ENCODE measurements at places on chromosomes 16 and 17. TPM values are rescaled to one million over a fixed set of nuclear protein-coding genes. Genes with fewer than 3 reads are reported as not detected.

PEX12 gene
- 9.0 TPM for total RNA-seq

LITAFD gene
- total RNA-seq: not detected

GLTPD2 gene
- total RNA-seq: not detected

KLHL10 gene
- total RNA-seq: 3.0 TPM

RPRML gene
- not detected for total RNA-seq

DNA sequence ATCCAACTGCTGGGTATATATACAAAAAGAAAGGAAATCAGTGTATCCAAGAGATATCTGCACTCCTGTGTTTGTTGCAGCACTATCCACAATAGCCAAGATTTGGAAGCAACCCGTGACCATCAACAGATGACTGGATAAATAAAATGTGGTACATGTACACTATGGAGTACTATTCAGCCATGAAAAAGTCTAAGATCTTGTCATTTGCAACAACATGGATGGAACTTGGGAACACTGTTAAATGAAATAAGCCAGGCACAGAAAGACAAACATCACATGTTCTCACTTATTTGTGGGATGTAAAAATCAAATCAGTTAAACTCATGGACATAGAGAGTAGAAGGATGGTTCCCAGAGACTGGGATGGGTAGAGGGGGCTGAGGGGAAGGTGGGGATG, 620.7 kb downstream of the RBFOX1 start:
- no peaks in the 10 kb centered on the region for H3K27me3 ChIP-seq
- no peak overlapping the region for H3K4me3 ChIP-seq
- H3K4me1 ChIP-seq: no peaks in the 10 kb centered on the region

DNA sequence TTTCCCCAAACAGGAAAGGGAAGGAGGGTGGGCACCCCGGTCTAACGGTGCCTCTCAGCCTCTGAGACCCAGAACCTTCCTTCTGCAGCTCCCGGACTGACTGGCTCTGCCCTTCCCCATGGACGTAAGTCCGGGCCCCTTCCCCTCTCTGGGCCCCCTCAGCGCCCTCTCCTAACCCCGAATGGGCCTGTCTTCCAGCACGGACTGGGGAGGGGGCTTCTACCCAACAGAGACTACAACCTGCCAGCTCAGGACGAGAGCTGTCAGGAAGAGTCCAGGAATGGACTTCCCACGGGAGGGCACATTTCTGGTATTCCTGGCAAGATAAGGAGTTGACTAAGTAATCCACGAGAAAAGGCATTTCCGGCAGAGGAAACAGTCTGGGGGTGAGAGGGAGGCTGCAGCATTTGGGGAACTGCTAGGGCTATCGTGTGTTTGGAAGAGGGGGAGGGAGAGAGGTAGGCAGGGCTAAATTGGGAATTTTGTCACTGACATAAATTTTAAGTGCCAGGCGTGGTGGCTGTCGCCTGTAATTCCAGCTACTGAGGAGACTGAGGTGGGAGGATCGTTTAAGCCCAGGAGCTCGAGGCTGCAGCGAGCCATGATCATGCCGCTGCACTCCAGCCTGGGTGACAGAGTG, 12.1 kb upstream of the ALDOA start:
- no peaks in the 10 kb centered on the region for H3K27me3 ChIP-seq
- peak overlapping the region; percentile 55 for H3K27ac ChIP-seq
- peak overlapping the region; percentile 89 for H3K4me3 ChIP-seq
- DNase-seq: no peak
- peaks cover 9% of the 10 kb centered on the region for H3K4me1 ChIP-seq
- H3K36me3 ChIP-seq: no peaks in the 10 kb centered on the region

- H3K27ac ChIP-seq: no peak overlapping the region
- H3K4me3 ChIP-seq: no peak overlapping the region
- no peaks in the 10 kb centered on the region for H3K4me1 ChIP-seq
- peaks cover 5% of the 10 kb centered on the region for H3K36me3 ChIP-seq
- DNase-seq: no peak
- no peaks in the 10 kb centered on the region for H3K27me3 ChIP-seq
Measured at GRCh38 chr16:84043486-84044117, 1.0 kb upstream of the SLC38A8 start.

DNA sequence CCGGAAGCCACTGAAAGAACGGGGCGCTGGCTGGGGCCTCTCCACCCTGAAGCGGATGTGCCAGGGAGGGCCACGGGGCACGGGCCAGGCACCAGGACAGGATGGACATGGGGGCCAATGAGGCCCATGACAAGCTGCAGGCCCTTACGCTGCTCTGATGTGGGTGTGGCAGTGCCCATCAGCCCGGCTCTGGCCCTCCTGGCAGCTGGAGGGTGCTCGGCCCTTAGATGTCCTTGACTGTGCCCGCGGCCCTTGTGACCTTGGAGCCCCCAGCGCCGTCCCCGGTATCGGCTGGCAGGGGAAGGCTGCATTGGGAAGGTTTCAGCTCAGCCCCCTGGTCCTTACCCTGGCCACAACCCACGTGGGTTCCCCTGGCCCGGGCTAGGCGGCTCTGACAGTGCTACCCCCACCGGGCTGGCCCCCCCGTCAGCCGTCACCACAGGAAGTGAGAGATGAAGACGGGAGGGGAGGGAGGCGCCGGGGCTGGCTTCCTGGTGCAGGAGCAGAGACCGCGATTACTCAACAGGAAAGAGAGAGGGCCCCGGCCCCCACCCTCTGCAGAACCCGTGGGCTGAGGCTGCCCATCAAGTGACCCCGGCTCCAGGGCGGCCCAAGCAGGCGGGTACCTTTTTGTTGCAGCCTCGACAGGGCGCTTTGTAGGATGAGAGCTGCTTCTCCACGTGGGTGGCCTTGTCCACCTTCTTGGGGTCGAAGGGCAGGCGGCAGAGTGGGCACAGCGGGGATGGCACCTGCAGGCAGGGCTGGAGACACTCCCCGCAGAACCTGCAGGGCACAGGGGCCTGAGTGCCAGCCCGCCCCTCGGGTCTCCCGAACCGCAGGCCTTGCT, 5.3 kb downstream of the RNF166 start:
- no peaks in the 10 kb centered on the region for H3K27me3 ChIP-seq
- peak; percentile 98 for DNase-seq
- peak overlapping the region; percentile 22 for H3K4me3 ChIP-seq
- H3K4me1 ChIP-seq: peaks cover 45% of the 10 kb centered on the region
- peak overlapping the region; percentile 48 for H3K27ac ChIP-seq

DNA sequence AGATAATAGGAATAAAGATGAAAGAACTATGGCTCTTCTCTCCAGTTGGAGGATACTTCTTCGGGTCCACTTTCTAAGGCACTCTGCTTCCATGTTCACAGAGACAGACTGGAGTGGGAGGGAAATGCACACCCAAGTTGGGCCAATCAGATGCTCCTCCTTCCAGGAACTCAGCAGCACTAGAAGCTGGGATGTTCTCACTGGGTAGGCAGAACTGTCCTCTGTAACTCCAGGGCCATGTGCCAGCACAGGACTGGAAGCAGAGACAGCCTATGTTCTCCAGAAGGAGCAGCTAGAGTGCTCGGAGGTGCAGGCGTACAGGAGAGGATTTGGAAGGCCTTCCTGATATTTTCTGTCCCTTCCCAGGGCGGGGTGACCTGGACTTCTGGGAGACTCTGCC, 49.9 kb upstream of the SREBF1 start:
- DNase-seq: no peak
- no peak overlapping the region for H3K4me3 ChIP-seq
- H3K4me1 ChIP-seq: peaks cover 17% of the 10 kb centered on the region
- no peaks in the 10 kb centered on the region for H3K27me3 ChIP-seq

DNA sequence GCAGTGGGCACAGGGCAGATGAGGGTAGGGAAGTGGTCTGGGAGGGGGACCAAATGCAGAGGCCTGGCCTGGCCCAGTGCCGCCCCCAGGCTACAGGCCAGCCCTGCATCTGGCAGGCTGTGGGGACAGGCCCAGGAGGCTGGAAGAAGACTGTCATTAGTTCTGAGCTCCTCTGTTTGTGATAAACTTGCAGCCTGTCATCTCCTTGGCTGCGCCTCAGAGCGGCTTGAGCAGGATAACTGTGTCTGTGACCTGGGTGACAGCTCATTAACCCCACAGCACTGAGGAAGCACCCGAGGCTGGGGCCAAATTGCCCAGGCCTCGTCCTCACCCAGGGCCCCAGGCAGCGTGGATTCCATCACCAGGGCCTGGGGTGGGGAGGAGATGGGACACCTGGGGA, 23.9 kb downstream of the ABCC3 start:
- no peak for DNase-seq
- H3K4me1 ChIP-seq: peaks cover 35% of the 10 kb centered on the region
- no peaks in the 10 kb centered on the region for H3K27me3 ChIP-seq
- H3K4me3 ChIP-seq: no peak overlapping the region

GRCh38 chr17:80108036-80108971, 6.9 kb downstream of the GAA start:
- no peak overlapping the region for H3K27ac ChIP-seq
- H3K36me3 ChIP-seq: peaks cover 70% of the 10 kb centered on the region
- H3K4me3 ChIP-seq: no peak overlapping the region
- no peaks in the 10 kb centered on the region for H3K27me3 ChIP-seq
- no peaks in the 10 kb centered on the region for H3K4me1 ChIP-seq

- peak overlapping the region; percentile 50 for H3K4me3 ChIP-seq
- H3K27ac ChIP-seq: no peak overlapping the region
- peaks cover 15% of the 10 kb centered on the region for H3K4me1 ChIP-seq
- H3K36me3 ChIP-seq: no peaks in the 10 kb centered on the region
Measured at GRCh38 chr16:89256651-89257254, 39.2 kb downstream of the ZNF778 start.

GRCh38 chr17:78409191-78409928, 30.9 kb downstream of the PGS1 start:
- peaks cover 46% of the 10 kb centered on the region for H3K36me3 ChIP-seq
- peaks cover 40% of the 10 kb centered on the region for H3K4me1 ChIP-seq
- no peak for DNase-seq
- H3K4me3 ChIP-seq: no peak overlapping the region
- no peaks in the 10 kb centered on the region for H3K27me3 ChIP-seq
- H3K27ac ChIP-seq: no peak overlapping the region

DNA sequence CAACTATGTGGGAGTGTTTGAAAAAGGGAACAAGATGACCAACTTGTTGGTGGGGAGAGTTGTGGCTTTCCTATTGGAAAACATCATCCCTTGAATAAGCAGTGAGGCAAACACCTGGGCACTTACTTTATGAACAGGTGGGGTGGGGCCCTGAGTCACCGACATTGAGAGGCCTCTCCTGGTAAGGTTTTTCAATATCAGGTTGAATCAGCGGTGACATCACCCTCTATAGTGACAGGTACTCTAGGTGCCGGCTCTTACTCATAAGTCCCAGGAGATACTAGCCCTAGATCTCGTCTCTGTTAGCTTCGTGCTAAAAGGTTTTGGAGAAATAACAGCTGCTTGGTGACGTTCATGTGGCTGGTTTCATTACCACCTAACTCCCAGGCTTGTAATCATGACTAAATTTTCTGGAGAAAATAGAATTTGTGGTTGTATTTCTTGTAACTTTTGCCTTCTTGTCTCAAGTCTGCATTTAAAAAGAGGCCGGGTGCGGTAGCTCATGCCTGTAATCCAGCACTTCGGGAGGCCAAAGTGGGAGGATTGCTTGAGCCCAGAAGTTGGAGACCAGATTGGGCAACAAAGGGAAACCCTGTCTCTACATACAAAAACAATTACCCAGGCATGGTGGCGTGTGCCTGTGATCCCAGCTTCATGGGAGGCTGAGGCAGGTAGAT, 19.3 kb downstream of the CDH1 start:
- no peak for DNase-seq
- no peaks in the 10 kb centered on the region for H3K4me1 ChIP-seq
- no peaks in the 10 kb centered on the region for H3K27me3 ChIP-seq
- H3K27ac ChIP-seq: no peak overlapping the region
- H3K4me3 ChIP-seq: no peak overlapping the region

DNA sequence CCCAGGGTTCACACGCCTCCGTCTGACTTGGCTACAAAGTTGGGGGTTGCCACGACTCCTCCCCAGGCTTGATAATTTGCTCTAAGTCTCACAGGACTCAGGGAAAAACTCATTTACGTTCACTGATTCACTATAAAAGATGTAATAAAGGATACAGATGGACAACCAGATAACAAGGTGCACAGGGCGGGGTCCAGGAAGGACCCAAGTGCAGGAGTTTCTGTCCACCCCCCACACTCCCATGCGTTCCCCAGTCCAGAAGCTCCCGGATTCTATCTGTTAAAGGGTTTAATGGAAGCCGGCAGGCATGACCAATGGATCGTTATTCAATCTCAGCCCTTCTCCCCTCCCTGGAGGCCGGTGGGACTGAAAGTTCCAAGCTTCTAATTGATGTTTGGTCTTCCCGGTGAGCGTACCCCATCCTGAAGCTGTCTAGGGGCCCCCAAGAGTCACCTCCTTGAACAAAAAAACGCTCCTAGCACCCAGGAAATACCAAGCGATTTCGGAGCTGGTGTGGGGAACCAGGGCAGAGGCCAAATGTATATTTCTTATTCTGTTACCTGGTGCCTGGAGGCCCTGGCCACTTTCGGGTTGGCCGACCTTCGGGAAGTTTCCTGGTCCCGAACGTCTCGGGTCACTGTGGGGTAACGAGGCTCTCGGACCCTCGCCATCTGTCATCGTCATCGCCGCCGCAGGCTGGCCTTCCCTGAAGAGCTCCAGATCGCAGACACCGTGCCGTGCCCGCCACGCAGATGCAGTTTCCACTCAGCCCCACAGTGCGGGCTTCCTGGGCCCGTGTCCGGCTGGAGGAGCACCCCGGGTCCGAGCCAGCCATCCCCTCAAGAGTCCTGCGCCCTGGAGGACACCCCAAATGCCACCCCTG, 13.5 kb upstream of the METRNL start:
- H3K27ac ChIP-seq: no peak overlapping the region
- no peaks in the 10 kb centered on the region for H3K4me1 ChIP-seq
- no peaks in the 10 kb centered on the region for H3K36me3 ChIP-seq
- no peak overlapping the region for H3K4me3 ChIP-seq
- no peak for DNase-seq

- no peak for DNase-seq
- peaks cover 46% of the 10 kb centered on the region for H3K4me1 ChIP-seq
- no peak overlapping the region for H3K27ac ChIP-seq
- H3K27me3 ChIP-seq: no peaks in the 10 kb centered on the region
- H3K36me3 ChIP-seq: peaks cover 35% of the 10 kb centered on the region
Measured at GRCh38 chr17:75751676-75752404, 13.2 kb downstream of the GALK1 start.

DNA sequence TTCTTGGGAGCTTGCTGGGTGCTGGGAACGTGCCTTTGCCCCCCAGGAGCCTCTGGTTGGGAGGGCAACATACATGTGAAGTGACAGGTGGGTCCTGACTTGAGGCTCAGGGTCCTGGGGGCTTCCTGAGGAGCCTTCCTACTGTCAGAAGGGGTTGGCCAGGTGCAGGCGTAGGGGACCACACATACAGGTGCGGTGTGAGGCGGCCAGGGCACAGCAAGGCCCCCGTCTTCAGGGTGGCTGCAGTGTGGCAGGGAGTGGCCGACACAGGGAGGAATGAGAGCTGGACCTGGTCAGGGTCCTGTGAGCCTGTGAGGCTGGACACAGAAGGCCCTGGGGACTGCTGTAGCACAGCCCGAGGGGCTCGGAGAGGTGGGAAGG, 10.6 kb downstream of the TCF25 start:
- H3K4me1 ChIP-seq: no peaks in the 10 kb centered on the region
- H3K27ac ChIP-seq: no peak overlapping the region
- no peaks in the 10 kb centered on the region for H3K27me3 ChIP-seq

GRCh38 chr16:63981639-63982038, 1140.2 kb downstream of the CDH11 start:
- no peak overlapping the region for H3K27ac ChIP-seq
- H3K27me3 ChIP-seq: no peaks in the 10 kb centered on the region
- H3K4me3 ChIP-seq: no peak overlapping the region
- DNase-seq: no peak

GRCh38 chr17:64390044-64390443, 616 bp downstream of the PECAM1 start:
- peak overlapping the region; percentile 74 for H3K27ac ChIP-seq
- no peaks in the 10 kb centered on the region for H3K4me1 ChIP-seq
- peak overlapping the region; percentile 39 for H3K4me3 ChIP-seq
- H3K27me3 ChIP-seq: no peaks in the 10 kb centered on the region
- no peak for DNase-seq
- H3K36me3 ChIP-seq: no peaks in the 10 kb centered on the region

Measured in esophagus muscularis mucosa (tissue), 4 donors.